ENCODE measurements at places on chromosomes 2 and 18.

- no peak for DNase-seq
Observed at GRCh38 chr2:134137182-134137611, 116.7 kb upstream of the MGAT5 start.

DNA sequence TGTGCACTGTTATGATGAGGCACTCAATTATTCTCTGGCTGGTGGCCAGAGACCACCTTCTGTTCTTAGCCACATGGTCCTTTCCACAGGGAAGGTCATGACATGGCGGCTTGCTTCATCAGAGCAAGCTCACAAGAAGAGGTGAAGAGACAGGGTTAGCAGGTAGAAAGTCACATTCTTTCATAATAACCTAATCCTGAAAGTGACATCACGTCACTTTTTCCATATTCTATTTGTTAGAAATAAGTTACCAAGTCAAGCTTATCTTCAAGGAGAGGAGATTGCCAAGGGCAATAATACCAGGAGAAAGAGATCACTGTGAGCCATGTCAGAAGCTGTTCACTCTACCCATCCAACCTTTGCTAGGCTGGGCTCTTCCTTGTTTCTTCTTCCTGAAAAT lies 139.4 kb downstream of the OSR1 start:
- DNase-seq = no peak

- no peak for DNase-seq
Observed at GRCh38 chr2:189492451-189492850, 51.2 kb downstream of the WDR75 start.

DNA sequence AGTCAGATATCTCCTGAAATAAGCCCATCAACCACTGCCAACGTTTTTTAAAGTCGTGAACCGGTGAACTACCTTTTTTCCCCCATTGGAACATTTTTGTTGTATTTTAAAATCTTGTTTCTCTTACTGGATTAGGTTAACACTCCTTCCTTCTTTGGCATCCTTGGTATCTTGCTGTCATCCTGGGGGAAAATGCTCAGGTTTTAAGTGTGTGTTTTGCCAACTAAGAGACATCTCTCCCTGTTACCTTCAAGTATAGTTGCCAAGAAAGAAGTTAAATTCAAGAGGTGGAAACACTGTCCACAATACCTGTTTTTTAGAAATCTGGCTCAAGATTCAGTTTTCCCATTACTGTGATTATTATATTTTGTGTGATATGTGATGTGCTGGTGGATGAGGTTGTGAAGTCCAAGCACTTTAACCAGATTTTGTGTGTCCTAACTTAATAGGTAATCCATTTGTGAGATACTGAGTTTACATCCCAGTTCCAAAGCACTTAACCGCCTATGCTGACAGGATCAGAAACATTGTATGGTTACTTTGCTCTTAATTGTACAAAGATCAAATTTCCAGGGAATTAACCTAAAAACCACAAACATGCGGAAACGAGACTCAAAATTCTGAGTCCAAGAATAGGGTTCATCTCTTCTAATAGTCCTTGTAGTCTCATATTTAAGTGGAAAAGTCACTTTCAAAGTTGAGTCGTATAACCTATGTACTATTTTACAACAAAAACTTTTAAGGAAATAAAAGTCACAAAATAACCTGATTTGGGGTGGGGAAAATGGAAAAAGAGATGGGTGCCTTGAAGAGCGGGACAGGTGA lies 1.3 kb upstream of the SP3 start:
- DNase-seq = no peak

- DNase-seq = no peak
Observed at GRCh38 chr2:86821842-86822241, 31.1 kb upstream of the CD8A start.

- DNase-seq = no peak
Observed at GRCh38 chr2:51782921-51783765, 751.2 kb upstream of the NRXN1 start.

DNA sequence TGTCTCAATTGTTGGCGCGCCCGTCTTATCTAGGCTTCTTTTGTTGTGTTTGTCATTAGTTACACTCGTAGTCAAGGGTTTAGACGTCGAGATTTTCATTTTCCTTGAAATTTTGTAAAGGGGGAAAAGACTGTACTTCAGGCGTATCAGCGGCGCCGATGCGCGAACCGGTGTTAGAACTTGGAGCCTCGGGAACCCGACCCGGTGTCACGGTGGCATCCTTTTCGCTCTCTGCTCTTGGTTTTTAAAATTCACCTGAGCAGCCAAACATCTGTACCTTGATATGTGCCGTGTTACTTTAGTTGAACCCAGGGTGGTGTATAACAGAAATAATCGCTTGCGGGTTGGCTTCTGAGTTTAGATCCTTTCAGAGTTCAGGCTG lies 643 bp downstream of the RMC1 start:
- no peak for DNase-seq

DNA sequence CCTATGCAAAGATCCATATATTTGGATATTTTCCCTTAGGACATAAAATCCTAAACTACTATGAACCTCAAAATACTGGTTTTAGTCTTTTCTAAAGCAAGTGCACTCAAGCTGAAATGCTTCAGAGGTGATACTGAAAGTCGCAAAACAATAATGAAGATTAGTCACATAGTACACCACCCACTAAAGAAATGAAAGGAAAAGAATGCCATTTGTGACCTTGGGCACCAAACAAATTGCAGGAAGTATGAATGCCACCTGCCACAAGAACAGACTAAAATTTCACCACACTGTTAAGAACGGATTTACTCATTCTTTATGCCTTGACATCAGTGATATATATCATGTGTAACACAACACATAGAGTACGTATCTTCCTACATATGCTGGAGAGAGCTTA lies 161.5 kb downstream of the ZNF521 start:
- no peak for DNase-seq

DNA sequence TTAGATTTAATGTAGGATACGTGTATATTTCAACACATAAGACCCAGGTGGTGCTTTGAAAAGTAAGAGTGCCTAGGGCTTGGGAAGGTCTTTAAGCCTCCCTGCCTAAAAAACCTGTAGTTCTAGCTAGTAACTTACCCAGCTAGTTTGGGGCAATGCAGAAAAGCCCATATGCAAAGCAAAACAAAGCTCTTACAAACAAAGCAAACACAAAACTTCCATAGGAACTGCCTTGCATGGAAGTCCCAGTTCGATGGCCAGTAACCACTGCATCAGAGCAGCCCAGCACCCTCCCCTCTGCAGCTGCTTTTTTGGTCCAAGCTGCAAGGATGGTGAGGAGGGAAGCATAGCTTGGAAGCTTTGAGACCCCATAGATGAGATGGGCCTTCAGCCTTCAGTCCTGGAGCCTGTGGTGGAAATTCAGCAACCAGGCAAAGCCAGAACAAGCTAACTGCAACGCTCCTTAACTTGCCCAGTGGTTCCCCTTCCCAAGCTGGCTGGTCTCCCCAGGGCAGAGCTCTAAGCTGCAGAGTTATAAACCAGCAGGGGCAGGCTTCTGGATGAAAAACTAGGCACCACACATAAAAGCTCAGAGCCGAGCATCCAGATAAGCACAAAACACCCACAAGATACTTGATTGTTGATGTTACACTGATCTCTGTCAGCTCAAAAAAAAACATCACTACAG lies 16.2 kb downstream of the C2orf76 start:
- no peak for DNase-seq

DNA sequence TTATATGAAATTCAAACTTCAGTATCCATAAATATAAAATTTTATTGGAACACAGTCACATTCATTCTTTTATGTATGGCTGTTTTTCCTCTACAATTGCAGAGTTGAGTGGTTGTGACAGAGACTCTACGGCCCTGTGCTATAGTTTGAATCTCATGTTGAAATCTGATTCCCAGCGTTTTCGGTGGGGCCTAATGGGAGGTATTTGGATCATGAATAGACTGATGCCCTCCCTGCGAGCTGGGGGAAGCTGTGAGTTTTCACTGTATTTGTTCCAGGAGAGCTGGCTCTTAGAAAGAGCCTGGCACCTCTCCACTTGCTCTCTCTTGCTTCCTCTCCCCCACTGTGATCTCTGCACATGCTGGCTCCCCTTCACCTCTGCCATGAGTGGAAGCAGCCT lies 1.7 kb downstream of the PFN4 start:
- DNase-seq = no peak

DNA sequence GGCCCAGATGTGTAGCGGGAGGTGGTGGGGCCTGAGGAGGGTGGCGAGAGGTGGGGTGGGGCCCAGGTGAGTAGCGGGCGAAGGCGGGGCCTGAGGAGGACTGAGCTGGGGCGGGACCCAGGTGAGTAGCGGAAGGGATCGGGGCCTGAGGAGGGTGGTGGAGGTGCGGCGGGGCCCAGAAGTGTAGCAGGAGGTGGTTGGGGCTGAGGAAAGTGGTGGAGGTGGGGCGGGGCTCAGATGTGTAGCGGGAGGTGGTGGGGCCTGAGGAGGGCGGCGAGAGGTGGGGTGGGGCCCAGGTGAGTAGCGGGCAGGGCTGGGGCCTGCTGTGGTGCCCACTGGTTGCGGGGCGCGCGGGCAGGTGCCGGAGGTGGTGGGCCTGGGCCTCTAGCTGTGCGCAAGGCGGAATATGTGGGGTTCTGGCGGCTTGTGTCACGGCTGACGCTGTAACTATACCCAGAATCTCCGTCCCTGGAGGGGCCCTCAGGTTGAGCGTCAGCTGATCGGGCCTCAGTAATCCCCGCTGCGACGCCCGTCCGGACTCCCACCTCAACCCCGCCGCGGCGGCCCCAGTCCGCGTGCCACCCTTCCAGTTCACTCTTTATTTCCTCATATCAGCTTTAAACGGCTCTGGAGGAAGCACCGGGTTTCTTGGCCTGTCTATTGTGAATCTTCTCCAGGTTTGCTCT lies 866 bp upstream of the SF3B6 start:
- DNase-seq = no peak

DNA sequence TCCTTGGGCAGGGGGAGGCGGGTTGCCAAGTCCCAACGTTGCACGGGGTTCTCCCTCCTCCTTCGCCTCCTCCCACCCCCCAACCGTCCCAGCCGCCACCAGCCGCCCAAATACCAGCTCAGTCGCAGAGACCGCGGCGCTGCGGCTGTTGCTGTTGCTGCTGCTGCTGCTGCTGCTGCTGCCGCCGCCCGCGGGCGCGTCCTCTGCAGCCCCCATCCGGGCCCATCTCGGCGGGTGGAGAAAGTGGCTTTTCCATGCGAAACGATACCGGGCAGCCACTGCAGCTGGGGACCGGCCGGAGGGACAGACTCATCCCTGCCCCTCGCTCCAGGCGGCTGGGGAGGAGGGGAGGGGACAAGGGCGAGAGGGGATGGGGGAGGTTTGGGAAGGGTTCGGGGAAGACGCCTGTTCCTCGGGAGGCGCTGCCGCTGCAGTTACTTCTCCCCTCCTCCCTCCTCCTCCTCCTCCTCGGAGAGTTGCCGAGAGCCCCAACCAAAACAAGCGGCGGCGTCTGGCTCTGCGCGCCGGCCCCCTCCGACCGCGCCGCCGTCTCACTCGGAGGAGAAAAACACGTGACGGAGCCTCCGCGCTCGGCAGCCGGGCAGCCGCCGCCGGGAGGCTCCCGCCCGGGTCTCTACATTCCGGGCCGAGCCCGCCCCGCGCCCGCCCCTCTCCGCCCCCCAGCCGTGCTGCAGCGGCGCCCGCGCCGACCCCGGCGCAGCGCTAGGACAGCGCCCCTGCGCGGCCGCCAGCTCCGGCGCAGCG lies at the start of gene IRS1:
IRS1 (minus strand) TSS at position 610 of the 765 bp plus-strand sequence. CDS start 1,082 bp downstream, outside the sequence.
- no peak for DNase-seq

- DNase-seq = no peak
Observed at GRCh38 chr2:62744603-62745002, 39.1 kb downstream of the EHBP1 start.

DNA sequence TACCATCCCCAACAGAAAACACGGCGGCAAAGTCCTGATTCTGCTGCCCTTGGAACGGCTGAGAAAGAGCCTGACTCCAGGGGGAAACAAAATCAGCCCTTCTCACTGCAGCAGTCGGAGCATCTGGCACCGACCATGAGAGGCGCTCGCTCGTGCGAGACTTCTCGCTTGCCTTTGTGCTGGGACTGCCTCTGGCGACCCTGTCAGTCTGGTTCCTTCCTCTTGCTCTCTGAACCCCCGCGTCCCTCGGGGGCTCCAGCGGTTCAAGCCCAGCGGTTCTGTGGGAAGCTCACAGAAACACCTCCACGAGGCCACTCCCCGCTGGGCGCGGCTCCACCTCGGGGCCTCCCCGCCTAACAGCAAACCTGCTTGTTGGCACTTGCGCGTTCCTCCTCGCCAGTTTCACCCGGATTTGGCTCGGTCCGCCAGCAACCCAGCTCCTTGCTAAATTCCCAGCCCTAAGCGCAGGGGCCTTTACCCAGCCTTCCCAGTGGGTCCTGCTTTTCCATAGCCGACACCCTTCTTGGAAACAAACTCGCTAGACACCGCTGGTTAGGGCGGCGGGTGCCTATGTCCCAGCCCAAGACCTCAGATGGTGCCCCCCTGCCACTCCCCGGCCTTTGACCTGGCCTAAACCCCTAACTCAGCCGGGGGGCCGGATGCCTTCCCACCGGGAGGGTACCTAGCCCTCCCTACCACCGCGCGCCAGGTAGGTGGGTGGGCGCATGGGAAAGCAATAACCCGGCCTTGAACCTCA lies 2.2 kb downstream of the RND3 start:
- no peak for DNase-seq

DNA sequence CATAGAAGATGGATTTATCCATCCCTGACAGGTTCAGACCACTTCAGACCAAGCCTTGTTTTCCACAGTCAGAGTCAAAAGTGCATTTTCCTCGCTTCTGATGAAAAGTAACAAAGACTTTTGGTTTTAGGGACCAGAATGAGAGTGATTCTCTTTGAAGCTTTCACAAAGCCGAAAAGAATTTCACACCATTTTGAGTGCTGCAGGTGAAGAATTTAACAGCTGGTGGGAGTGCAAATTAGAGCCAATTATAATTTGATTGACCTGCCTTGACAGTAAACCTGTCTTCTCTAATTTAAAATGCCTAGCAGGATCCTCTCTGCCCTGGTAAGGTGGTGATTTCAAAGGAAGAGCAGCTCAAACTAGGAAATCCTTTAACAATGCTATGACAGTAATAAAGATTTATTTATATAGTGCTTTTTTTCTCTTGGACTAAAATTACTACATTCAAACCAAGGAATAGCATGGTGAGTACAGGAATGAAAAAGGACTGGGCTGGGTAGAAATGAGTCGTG lies 241.6 kb downstream of the HRH4 start:
- no peak for DNase-seq

DNA sequence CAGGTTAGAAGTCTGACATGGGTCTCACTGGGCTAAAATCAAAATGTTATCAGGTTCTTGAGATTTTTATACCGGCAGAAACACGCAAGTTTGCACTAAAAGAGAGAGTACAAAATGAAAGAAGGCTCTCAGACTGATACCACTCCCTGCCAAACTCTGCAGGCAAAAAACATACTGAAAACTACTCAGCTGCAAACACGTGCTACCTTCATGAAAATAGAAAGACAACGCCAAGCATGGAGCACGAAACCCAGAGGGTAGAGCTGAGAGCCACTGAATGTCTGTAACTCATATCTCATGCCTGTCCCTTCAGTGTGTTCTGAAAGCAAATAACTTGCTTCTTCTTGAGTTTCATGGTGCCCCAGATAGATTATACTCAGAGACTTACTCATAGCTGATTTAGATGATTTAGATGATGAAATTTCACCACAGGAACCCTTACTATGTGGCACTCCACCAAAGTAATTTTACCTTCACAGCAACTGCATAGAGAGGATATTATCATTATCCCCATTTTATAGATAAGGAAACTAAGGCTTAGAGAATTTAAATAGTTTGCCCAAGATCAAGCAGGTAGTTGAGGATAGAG lies 313.0 kb upstream of the SLC39A10 start:
- no peak for DNase-seq

- DNase-seq = no peak
Observed at GRCh38 chr2:8863331-8863953, 26.0 kb upstream of the KIDINS220 start.
